Activated T-cell treated with anti-CD3 and anti-CD28 coated beads, Interleukin-2, amount 50 U/mL, for 72 hours (primary cell): ENCODE measurements at places on chromosomes 12 and 14.

GRCh38 chr12:22321638-22322037, 12.9 kb downstream of the ST8SIA1 start:
- DNase-seq = peak; percentile 16

GRCh38 chr12:100859063-100859627, 64.6 kb downstream of the ANO4 start:
- DNase-seq = no peak

DNA sequence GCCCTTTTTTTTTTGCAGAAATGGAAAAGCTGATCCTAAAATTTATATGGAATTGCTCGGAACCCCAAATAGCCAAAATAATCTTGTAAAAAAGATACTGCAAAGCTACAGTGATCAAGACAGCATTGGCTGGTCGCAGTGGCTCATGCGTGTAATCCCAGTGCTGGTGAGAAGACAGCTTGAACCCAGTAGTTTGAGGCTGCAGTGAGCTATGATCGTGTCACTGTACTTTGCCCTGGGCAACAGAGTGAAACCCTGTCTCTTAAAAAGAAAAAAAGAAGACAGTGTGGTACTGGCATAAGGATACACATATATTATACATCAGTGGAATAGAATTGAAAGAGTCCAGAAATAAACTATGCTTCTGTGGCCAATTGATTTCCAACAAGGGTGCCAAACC, 5.4 kb downstream of the ITGB7 start:
- no peak for DNase-seq

DNA sequence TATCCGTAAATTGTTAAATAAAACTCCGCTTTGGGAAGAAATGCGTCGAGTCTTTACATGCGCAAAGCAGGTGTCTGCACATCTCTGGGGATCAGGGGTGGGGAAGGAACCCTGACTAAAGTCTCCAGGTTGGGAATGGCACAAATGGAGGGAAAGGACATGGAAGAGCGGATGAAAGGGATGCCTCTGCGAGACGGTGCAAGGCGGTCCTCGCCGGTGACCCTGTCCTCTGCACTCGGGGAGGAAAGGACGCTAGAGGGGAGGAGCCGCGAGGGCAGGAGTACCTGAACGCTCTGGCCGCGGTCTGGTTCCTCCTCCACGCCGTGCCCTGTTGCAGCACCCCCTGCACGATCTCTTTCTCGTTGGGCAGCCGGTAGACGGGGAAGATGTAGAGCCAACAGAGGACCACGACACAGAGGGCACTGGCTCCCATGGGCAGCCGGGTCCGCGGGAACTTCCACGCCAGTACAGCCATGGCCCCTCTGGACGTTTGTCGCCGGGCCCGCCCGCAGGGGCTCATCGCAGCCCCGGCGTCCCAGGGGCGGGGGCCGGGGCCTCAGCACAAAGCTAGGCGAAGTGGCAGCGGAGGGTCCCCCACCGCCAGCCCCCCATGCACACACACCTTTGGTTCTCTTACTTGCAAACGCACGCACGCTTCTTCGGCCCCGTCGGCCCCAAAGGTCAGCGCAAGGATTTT, 646 bp downstream of the ST8SIA1 start:
- DNase-seq = peak; percentile 31

- DNase-seq = no peak
Measured at GRCh38 chr14:56342494-56342942, 224.3 kb downstream of the PELI2 start.

- no peak for DNase-seq
Measured at GRCh38 chr14:57583396-57583795, 89.7 kb upstream of the CCDC198 start.

GRCh38 chr14:22533057-22533704, 55.8 kb downstream of the DAD1 start:
- no peak for DNase-seq

- DNase-seq = no peak
Measured at GRCh38 chr14:101232340-101233020, 328.8 kb upstream of the DIO3 start.

DNA sequence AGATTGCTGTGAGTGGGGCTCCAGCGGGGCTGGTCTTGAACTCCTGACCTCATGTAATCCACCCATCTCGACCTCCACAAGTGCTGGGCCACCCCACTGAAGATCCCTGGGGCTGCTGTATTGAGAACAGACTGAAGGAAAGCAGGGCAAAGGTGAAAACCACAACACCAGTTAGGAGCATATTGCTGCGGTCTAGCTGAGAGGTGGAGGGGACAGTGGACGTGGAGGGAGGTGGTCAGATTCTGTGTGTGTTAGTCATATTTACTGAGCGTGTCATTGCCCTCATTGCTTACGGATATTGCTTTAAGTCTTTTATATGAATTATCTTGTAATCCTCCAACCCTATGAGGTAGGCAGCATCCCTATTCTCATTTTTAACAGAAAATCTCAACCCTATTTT, 69.0 kb upstream of the OVCH1 start:
- DNase-seq = no peak

DNA sequence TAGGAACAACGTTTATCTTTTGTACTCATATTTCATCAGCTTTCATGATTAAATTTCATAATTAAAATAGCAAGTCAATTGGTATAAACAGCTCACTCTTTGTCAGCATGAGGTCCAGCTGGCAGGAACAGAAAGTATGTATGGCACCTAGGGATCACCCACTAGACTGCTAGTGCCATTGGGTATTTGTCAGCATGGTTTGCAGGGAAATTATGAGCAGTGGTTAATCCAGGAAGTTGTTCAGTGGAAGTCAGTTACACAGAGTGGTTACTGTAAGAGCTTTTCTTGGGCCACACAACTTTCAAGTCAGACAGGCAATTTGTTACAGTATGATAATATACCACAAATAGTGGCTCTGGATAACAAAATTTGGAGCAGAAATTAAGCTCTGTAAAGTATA, 340.3 kb upstream of the RGS6 start:
- peak; percentile 37 for DNase-seq

DNA sequence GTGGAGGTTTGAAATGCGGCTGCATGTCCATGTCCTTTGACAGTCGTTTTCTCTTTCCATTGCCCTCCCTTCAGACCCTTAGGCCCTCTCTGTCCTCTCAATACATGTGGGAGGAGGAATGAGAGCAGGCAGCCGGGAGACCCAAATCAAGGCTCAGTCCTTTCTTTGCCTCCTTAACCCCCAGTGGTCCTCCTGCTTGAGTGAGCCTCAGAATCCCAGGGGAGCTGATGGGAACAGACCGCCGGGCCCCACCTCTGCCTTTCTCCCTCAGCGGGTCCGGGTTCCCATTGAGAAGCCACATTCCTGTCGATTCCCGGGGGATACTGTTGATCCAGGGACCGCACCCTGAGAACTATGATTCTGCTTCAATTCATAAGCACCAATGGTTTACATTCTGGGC, 77.9 kb upstream of the RFLNA start:
- no peak for DNase-seq

GRCh38 chr14:24289649-24290280, 9.8 kb downstream of the DHRS1 start:
- DNase-seq = peak; percentile 79

GRCh38 chr12:101372431-101372830, 35.1 kb downstream of the ARL1 start:
- no peak for DNase-seq

DNA sequence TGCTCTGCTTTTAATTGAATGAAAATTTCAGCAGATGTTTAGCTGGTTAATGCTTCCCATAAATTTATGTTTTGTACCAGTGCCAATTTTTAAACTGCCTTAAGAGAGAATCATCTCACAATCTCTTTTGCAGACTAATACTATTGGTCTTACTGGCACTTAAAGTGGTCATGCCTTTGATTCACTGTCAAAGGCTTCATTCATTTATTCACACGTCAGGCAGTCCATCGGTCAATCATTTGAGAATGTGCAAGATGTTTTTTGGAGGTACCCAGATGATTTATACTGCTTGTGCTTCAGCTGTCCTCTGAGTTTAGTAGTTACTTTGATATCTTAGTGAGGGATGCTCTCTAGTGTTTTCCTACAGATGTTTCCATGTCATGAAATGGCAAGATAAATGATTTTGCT, 83.4 kb downstream of the NAV3 start:
- DNase-seq = no peak

- no peak for DNase-seq
Measured at GRCh38 chr12:102956738-102957327, 641 bp upstream of the ASCL1 start.

DNA sequence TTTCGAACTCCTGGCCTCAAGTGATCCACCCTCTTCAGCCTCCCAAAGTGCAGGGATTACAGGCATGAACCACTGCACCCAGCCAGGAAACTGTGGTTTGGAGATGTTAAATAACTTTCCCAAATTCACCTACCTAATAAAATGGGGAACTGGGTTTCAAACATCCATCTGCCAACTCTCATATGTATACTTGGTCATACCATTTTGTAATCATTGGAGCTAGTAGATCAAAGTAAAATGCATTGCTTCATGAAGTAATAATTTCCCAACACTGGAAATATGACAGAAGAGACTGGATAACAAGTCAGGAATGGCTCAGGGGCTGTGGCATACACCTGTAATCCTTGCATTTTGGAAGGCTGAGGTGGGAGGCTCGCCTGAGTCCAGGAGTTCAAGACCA, 5.3 kb upstream of the HECTD1 start:
- DNase-seq = no peak

- DNase-seq = no peak
Measured at GRCh38 chr12:102394200-102394599, 86.2 kb downstream of the IGF1 start.

GRCh38 chr12:24069532-24070395, 120.3 kb upstream of the SOX5 start:
- no peak for DNase-seq

DNA sequence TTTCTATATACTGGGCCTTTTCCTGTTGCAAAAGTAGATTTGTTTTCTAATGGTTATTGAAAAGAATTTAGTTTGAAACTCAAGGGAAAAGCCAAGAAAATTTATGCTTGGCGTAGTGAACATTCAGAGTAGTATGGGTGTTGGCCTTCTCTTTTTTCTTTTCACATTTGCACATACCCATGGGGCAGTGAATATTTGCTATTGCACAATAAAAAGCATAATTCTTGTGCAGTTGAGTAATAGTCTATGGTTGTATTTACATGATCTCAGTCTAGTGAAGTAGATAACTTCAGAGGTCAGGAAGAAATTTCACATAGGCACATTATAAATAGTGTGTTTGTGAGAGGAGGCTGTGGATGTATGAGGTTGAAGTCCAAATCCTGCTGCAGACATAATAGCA, 158.1 kb downstream of the FLRT2 start:
- DNase-seq = no peak

DNA sequence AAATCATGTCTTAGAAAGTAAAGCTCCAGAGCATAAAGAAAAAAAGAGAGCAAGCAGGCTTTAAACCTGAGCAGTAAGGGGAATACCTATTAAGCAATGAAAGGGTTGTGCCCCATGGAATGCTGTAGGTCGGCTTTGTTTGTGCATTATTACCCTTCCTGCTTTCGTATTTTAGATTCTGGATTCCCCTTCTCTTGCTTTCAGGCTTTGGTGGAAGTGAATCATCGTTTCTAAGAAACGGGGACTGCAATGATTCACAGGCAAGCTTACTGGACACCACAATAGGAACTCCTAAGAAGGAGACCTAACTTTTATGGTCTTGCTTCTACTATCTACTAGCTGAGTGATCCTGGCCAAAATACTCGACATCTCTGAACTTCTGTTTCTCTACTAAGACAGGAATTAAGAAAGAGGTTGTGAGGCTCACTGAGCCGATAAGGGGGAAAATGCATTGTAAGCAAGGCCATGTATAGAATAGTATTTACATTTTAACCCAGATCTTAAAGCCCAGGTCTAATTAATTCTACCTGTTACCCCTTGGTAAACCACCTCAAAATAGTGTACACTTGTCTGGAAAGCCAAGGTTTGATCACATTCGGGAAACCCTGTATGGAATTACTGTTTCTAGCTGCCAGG, 1.2 kb upstream of the BMAL2 start:
- peak; percentile 54 for DNase-seq

GRCh38 chr12:93857279-93857938, 180.2 kb downstream of the CRADD start:
- no peak for DNase-seq

DNA sequence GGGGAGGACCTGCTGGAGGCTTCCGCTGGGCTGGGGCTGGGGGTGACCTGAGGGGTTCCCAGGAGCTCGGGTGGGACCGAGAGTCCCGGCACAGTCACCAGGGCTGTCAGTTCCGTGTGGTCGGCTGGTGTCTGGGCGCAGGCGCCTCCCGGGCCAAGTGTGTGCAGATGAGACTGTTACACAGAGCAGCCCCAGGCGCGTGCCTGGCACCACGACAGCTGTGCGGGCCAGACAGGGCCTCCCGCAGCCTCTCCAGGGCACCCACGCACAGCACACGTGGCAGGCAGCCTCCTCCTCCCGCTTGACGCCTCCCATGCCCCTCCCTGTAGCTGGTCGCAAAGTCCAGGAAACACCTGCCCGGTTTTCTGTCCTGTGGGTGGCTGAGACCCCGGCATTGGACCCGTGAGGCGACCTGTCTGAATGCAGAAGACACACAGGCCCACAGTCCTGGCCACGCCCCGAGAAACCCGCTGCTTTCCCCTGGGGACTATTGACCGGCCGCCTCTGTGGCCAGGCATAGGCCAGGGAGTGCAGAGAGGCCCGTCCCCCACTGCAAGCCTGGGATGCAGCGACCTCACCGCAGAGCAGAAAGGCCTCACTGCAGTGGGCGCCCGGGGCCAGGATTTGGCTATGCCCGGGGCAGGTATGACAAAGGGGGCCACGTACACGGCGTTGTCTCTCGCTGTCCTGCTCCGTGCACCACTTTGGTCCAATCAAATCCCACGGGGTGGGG, 12.1 kb upstream of the GALNT9 start:
- no peak for DNase-seq
